ENCODE measurements at places on chromosomes 2 and 18. TPM values are rescaled to one million over a fixed set of nuclear protein-coding genes. Genes with fewer than 3 reads are reported as not detected.

Gene DLGAP1
- total RNA-seq, result 6.0 TPM

Gene SCYGR4
- total RNA-seq, result not detected

Gene AKAIN1
- not detected for total RNA-seq

Gene GNAL
- total RNA-seq, result 5.9 TPM

Gene TBR1
- total RNA-seq, result not detected

Gene VWA3B
- not detected for total RNA-seq

Gene IGFBP2
- total RNA-seq, result 1,045 TPM

- DNase-seq, result no peak
Measured at GRCh38 chr2:234913208-234913626, 38.6 kb upstream of the SH3BP4 start.

DNA sequence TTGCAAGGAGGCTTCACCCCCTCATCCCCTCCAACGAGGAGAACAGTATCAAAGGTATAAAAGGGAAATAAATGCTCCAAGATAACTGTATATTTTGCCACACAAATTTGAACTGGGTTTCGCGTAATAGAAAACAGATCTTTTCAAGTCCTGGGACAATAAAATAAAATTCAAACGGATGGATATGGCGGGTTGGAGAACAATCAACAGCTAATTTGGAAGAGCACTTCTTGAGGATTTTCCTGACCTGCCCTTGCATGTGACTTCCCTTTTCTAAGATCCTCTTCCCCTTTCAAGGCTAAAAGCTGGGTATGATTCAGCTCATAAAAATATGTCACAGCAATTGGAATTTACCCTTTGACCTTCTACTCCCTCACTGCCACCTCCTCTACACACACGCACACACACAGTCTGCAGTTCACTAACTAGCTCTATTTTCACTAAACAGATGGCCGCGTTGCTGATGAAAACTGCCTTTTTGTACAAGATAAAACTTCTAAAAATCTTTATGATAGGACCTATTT, 386.9 kb downstream of the FIGN start:
- DNase-seq, result no peak

DNA sequence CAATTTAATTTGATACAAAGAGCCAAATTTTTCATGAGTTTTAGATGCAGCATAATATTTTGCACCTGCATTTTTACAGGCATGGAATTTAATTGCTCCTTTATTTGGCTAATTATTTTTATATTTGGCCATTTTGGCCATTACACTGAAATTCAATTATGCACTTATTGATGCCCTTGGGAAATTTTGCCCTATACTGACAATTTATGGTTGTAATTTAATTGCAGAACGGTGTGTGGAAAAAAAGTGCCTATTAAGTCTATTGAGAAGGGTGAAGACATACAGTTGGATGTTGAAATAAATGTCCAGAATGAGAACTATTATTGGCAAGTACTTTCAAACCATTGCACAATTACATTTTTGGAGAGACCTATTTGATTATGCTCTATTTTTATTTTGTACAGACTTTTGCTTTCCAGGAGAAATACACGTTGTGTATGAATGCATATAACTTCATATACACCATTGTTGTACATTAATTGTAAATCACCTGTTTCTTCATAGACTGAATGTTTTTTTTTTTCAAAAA, 1319.3 kb upstream of the CDH2 start:
- no peak for DNase-seq

DNA sequence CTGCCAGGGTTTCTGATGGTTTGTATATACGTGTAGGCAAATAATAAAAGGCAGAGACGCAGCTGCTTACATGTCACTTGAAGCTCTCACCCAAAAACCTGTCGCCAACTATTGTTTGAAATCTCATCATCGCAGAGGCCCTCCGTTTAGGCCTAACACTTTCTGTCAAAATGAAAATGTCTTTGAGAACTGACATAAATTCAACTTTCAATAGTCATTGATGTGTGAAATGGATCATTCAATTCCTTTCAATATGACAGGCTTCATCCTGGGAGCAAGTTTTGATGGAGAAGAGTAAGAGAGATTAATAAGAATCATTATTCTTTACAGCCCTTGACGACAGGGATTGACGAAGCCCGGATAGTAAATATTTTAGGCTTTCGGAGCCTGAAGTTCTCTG, 2.7 kb downstream of the ACTG2 start:
- DNase-seq, result no peak

GRCh38 chr2:224393157-224393872, 8.6 kb downstream of the FAM124B start:
- no peak for DNase-seq

- no peak for DNase-seq
Measured at GRCh38 chr2:120262761-120263428, 10.2 kb downstream of the RALB start.

DNA sequence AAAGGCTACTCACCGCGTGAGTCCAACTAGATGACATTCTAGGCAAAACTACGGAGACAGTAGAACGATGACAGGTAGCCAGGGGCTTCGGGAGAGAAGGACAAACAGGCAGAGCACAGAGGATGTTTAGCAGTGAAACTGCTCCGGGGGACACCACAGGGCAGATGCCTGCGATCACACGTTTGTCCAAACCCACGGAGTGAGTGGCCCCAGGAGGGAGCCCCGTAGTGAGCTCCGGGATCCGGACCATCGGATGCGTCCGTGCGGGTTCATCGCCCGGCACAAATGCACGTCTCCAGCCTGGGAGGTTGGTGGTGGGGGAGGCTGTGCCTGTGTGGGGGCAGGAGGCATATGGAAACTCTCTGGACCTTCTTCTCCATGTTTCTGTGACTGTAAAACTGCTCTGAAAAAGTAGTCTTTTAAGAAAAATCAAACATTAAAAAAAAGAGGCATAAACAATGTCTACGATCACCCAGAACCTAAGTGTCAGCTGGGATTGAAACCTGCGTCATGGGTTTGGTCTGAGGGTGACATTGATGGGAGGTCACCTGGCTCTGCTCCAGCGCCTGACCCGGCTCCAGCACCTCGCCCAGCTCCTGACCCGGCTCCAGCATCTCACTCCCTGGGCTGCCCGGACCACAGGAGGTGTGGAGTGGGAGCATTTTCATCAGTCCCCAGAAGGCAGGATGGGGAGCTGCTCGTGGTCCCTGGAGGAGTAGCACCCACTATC, 83.0 kb upstream of the CTDP1 start:
- DNase-seq, result peak; percentile 61

GRCh38 chr2:99430614-99431291, 59.1 kb downstream of the REV1 start:
- no peak for DNase-seq

- DNase-seq, result no peak
Measured at GRCh38 chr2:177667626-177668025, 275.1 kb downstream of the AGPS start.

- no peak for DNase-seq
Measured at GRCh38 chr2:69340101-69340775, 46.8 kb downstream of the GFPT1 start.

DNA sequence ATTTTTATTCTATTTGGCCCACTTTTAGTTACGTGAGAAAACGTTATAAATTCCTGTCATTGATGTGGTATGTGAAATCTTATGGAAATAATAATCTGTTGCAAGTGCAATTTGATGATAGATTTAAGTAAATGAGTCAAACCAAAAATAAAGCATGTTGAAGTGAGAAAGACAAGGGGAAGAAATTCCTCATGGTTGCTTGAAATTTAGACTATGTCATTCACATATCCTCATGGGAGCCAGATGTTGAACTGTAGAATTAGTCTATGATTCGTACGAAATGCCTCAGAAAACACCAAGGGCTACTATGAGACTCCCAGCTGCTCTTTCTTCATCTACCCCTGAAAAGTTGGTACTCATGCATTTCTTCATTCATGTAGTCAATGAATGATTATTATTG, 55.7 kb downstream of the KLHL14 start:
- DNase-seq, result no peak

- DNase-seq, result no peak
Measured at GRCh38 chr18:13313006-13313686, 94.6 kb downstream of the LDLRAD4 start.

GRCh38 chr2:16035747-16036745, 95.7 kb downstream of the MYCN start:
- DNase-seq, result no peak

DNA sequence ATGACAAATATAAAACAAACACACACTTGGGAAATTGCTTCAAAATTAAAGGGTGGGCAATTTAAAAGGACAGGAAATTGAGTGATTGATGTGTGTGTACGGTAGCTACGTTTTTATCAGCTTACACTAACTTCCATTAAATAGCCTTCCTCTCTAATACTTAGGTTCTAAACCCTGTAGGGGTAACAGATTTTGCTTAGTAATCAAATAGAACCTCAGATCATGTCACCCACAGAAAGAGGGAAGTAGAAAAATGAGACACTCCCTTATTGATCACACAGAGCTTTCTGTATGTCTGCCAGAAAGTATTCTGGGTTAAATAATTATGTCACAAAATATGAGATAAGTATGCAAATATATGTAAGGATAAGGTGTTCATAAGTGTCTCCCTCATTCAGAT, 93.3 kb downstream of the ICA1L start:
- no peak for DNase-seq

DNA sequence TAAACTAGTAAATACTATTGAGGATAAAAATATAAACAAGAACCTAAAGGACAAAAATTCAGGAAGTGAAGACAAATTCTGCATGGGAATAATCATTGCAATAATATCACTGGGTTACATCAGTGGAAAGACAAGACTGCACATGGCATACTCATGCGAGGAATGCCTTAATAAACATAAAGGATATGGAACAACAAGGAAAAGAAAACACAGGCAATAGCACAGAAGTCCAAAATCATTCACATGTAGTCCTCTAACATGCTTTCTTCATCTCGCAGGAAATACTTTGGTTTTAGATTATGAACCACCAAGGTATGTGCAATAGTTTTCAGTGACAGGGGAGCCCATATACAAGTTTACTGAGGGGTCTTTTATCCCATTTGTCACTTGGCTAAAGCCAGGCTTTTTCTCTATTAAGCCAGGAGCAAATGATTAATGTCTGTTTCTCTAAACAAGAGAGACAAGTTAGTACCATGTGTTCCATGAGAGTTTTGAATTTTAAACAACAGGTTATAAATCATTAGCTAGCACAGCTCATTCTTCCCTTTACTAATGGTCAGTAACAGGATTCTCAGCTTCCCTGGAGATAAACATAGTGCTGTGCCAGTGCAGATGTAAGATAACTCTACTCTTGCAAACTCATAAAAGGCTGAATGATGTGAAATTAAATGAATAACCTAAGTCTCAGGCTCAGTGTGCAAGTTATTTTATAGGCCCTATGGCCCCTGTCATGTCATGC, 353.6 kb upstream of the FSIP2 start:
- no peak for DNase-seq

DNA sequence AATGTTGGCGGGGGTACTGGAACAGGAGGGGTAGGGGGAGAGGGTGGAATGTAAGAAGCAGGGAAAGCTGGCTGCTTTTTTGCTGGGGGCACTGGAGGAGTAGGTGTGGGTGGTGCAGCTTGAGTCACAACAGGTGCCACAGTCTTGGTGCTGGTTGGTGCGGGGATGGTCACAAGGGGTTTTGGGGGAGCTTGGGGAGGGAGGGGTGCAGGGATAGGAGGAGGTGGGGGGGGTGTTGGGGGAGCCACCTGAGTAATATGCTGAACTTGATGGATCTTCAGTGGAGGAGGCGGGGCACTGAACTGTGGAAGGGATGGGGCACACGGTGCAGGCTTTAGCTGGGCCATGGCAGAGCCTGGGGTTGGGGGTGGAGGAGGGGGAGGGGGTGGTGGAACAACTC, 94.4 kb downstream of the RAPH1 start:
- DNase-seq, result no peak

GRCh38 chr2:238995634-238996033, 147.7 kb downstream of the TWIST2 start:
- DNase-seq, result no peak

DNA sequence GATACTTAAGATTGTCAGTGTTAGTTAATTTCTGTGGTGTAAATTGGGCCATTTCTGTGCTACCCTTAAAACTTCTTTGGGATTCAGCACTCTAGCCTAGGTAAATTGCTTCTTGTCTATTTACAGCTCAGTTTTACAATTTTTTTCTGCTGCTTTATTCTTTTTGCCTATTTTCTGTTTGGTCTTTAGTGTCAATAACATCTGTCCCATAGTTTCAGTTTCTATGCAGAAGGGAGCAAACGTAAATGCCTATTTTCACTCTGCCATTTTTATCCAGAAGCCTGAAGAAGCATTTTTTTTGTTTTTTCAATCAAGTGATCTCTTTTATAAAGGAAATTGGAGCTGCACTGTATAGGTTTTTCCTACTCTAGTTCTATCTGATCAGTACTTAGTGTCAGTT, 564.9 kb upstream of the MEX3C start:
- no peak for DNase-seq

DNA sequence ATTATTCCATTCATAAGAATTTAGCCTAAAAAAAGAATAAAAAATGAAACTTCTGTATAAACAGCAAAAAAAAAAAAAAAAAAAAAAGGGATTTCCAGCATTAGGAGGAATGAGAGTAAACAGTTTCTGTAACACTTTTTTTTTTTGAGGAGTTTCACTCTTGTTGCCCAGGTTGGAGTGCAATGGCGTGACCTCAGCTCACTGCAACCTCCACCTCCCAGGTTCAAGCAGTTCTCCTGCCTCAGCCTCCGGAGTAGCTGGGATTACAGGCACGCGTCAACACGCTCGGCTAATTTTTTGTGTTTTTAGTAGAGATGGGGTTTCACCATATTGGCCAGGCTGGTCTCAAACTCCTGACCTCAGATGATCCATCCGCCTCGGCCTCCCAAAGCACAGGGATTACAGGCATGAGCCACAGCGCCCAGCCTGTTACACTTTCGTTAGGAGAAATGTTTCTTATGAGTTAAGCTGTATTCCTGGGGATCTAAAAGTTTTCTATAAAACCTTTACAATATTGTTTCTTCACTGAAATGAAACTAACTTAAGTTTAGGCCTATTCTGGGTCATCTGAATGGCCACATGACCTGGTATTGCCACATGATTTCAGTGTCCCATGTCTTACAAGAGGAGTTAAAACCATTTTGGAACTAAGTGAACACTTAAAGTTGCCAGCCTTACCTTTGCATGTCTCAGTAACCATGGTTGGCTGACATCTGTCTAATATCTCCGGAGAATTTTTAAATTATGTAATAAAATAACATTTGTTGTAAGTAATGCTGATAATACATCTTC, 17.5 kb downstream of the SMAD2 start:
- DNase-seq, result no peak

DNA sequence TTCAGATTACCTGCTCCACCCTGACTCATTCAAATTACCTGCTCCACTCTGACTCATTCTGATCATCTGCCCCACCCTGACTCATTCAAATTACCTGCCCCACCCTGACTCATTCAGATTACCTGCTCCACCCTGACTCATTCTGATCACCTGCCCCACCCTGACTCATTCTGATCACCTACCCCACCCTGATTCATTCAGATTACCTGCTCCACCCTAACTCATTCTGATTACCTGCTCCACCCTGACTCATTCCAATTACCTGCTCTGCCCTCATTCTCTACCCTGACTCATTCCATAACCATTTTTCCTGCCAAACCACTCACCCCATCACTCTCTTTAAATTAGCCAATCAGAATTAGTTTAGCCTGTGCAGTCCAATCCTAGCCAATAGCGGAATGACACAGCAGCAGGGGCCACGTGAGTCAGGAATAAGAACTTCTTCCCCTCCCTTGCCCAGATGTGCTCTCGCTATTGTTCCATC, 26.2 kb downstream of the CFAP53 start:
- no peak for DNase-seq
